ENCODE measurements at places on chromosomes 2 and 18.

GRCh38 chr2:28423856-28424605, 31.4 kb downstream of the FOSL2 start:
- DNase-seq = peak; percentile 68

DNA sequence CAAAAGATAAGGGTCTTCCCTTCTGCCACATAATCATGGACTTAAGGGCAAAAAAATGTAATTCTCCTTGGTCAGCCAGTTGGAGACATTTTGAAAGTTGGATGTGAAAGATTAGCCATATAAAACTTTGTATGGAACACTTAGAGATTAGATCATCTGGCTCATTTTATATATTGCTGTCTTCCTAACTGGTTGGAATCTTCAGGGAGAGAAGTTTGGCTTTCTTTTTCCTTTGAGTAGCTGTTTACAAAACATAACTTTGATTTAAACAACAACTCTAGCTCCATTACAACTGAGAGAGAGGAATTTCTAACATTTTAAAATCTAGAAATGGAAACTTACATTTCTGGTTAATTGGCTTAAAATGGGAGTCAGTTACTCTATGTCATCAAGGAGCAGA, 132.7 kb downstream of the RDH14 start:
- DNase-seq = no peak

DNA sequence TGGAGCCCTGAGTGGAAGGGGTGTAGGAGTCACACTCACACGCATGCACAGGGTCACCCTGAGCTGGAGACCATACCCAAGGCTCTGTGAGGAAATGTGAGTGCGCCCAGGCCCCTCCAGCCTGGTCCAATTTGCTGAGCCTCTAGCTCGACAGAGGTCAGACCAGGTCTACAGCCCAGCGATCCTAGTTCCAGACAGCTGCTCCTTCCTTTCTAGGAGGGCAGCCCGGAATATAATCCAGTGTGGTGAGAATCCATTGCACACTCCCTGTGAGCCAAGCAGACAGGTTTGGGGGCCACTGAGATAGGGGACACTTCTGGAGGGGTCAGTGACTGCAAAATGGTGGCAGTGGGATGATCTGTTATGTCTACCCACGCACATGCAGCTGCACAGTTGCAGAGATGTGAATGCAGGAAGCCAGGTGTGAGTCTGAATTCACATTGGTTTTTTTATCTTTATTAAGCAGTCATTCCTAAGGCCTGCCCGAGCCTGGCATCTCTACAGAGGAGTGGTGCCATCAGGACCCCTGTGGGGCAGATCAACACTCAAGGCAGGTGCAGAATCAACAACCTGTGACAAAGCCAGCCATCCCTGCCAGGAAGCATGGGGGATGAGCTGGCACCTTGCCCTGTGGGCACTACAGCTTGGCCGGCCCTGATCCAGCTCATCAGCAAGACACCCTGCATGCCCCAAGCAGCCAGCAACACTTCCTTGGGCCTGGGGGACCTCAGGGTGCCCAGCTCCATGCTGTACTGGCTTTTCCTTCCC, at the start of gene GPR148:
Gene GPR148, plus strand, starts transcription at position 522 of the 768 bp plus-strand sequence. Its CDS starts 82 bp downstream, at position 604.
- DNase-seq = no peak

DNA sequence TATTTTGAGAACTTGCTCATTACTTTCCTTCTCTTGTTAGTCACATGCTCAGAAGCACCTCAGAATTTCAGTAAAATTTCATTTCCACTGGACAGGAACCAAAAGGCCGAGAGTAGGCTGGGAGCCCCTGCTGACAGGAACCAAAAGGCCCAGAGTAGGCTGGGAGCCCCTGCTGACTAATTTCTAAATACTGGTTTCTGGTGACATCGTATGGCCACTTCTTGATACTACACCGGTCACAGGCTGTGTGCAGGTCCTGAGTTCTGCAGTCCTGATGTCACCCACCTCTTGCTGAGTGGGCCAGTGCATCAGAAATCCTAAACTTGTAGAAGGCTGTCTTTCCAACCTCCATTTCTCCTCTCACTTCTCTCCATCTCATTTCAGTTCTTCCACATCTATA, 17.7 kb upstream of the EN1 start:
- peak; percentile 23 for DNase-seq

- DNase-seq = peak; percentile 6
Measured at GRCh38 chr2:217398860-217399259, 539.0 kb upstream of the TNP1 start.

Data from GDM1 (cell line).